ENCODE measurements at places on chromosomes 13 and 19.

GRCh38 chr13:48678316-48678715 lies 24.6 kb downstream of the CYSLTR2 start:
- no peak for DNase-seq

- DNase-seq, result no peak
Measured at GRCh38 chr13:100394005-100394695, 194.4 kb downstream of the GGACT start.

DNA sequence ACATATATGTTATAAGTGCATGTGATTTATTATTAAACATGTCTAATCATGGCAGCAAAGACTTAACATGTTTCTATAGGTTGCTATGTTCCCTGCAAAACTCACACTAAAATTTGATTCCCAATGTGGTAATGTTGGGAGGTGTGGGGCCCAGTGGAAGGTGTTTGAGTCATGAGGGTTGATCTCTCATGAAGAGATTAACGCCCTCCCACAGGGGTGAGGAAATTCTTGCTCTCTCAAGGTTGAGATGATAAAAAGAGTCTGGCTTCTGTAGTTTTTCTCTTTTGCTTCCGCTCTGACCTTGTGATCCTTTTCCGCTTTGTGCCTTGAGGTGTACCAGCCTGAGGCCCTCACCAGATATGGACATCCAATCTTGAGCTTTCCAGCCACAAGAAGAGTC lies 737.5 kb upstream of the SLITRK5 start:
- DNase-seq, result no peak

- DNase-seq, result no peak
Measured at GRCh38 chr19:11418549-11419506, at the start of gene RGL3. Gene RGL3 (minus strand): TSS chr19:11419314. CDS start chr19:11419278, 36 bp downstream.

- no peak for DNase-seq
Measured at GRCh38 chr19:43300876-43301765, 31.8 kb upstream of the PSG9 start.

- no peak for DNase-seq
Measured at GRCh38 chr13:78129823-78130222, 211.2 kb upstream of the EDNRB start.

DNA sequence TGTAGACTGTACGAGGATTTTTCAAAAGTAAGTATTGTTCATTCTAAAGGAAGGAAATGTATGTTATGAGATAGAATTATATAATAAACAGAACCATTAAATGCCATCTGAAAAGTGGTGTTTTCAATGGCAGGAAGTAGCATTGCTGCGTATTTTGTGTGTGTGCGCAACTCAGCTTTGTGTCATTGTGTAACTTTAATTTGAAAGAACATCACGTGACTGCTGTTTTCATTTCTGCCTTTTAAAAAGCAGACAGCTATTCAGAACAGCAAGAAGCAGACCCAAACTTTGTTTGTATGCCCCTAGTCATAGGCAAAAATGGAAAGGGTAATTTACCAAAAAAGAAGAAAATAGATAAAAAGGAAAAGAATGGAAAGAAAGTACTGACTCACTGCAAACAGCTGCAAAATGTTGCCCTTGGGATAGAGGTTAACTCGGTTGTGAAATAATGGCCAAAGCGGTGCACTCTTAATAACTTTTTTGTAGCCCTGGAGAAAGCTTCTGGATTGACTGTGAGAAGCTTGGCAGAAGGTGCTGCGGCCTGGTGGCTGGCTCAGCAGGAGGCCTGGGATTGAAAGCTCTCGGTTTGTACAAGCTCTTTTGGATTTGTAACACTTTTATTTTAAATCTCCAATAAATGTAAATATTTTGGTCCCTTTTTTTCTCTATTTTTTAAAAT lies 97.3 kb downstream of the GGACT start:
- no peak for DNase-seq

DNA sequence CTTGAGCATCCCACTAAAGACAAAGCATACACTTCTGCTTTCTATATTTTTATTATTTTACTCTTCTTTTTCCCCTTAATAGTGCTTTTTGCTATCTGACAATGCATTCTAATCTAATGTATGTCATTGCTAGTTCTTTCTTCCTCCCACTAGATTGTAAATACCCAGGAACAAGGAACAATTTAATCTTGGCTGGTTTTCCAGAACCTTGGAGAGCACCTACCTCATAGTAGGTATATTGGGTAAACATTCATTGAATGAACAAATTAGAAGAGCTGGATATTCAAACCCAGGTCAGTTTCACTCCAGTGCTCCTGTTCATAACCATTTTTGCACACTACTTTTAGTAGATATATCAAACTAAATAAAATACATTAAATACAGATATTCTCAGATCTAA lies 1617.6 kb upstream of the SLC10A2 start:
- DNase-seq, result no peak

- no peak for DNase-seq
Measured at GRCh38 chr19:46499692-46500091, 4.0 kb upstream of the PNMA8B start.

GRCh38 chr13:20442798-20443381 lies 82.8 kb downstream of the CRYL1 start:
- DNase-seq, result no peak

DNA sequence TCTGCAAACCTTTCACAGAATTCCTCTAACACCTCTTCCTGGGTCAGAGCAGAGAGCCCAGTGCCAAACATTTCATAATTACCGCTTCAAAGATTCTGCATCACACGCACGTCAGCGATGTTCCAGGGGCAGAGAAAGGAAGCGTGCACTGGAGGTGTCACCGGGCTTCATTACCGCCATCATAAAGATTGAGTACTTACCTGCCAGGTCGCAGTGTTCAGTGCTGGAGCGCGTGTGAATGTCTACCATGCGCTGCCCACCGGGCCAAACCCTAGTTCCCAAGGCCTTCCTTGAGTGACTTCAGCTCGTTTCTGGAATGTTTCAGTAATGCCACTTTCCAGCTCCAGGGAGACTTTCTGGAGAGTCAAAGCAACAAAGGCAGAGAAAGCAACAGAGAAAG lies 104.4 kb downstream of the ZDHHC20 start:
- DNase-seq, result no peak

DNA sequence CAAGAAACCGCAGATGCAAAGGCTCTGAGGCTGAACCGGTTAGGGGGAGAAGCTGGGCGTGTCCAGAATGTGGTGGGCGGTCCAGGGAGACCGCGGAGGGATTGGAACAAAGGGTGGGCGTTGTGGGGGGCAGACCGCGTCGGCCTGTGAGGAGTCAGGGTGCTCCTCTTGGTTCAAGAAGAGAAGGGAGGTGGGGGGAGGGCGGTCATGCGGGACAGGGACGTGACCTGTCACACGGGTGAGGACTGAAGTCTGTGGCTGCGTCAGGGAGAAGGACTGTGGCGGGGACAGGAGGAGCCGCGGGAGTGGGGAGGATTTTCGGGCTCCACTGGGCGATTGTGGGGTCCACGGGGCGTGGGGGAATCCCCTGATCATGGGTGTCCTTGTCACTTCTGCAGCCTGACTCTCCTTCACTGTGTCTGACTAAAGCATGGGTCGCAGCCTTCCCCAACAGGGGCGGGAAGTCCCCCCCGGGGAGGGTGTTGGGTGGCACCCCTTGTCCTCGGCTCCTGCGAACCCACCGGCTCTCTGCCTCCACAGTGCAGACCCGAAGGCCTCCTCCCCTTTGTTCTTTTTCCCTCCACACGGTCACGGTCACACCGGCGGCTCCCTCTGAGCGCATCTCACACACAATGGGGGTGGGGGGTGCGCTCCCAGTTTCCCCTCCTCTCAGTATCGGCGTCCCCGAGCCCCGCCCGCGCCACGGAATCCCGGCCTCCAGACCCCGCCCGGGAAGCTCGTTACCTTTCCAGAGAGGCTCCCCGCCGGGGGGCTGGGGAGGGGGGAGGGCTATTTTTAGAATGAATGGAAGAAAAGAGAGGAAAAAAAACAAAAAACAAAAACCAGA lies 16.4 kb upstream of the KCNN1 start:
- DNase-seq, result no peak

DNA sequence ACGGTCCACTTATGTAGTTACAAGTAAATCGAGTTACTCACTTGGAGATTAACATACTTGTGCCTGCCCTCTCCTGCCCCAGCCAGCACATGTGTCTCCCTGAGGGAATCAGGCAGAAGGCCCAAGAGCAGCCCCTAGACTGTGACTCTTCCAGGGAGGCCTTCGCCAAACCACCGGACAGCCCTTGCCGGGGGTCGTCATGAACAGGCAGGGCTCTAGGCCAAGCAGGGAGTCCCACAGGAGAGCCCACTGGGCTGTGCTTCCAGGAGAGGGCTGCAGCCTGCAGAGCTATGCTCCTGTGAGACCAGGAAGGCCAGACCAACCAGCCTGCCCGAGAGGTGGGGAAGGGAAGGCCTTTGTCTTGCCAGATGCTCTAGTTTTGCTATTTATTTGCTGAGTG lies 283.3 kb downstream of the FOXO1 start:
- DNase-seq, result no peak

DNA sequence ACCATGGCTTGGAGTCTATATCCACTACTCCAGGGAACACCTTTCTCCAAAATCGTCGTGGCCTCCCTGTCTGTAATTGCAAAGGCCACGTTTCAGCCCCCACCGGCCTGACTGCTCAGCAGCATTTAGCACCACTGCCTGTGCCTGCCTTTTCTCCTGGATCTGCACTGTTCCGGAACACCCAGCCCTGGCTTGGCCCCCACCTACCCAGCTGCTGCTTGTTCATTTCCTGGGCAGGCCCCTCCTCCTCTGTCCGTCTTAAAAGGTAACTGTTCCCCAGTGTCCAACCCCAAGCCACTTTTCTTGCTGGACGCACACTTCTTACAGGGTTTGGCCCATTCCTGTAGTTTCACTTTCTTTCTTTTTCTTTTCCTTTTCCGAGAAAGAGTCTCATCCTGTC lies 8.5 kb upstream of the SYT5 start:
- no peak for DNase-seq

- no peak for DNase-seq
Measured at GRCh38 chr19:18174983-18175382, 1.4 kb downstream of the IFI30 start.

DNA sequence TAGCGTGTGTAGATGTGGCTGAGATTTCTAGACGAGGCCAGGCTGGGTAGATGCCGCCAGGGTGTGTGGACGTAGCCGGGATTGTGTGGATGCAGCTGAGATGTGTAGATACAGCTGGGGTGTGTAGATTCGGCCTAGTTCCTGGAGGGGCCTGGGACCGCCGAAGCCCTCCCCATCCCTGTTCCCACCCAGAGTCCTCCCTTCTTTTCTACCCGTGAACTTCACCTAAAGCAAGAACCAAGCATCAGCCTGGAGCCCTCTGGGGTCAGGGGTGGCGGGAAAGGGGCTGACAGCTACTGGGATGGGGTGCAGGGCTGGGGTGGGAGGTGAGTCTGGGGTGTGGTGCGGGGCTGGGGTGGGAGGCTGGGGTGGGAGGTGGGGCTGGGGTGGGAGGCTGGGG lies 768 bp downstream of the TMPRSS9 start:
- no peak for DNase-seq

DNA sequence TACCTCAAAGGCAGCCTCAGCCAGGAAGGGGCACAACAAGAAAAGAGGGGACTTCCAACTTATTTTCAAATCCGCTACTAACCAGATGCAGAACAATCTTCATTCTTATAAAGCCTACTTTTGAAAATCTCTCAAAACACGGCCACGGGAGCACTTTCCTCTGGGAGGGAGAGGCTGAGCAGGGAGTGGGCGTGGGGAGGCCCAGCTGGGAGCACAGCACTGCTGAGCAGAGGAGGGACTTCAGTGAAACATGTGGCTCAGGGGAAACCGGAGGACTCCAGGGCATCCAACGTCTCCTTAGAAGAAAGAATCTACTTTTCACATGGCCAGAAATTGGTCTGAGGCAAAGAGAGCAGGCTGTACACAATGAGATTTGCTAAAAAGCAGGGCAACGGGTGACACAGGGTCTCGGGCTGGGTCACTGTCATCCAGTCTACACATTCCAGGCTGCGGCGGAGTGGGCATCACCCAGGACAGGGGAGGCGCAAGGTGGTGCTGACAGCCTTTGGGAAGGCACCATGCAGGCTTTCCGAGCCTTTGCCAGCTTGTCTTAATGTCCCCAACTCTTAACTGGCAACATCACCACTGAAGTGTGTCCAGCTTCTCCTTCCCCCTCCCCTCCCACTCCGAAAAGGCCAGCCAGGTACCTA lies 117.1 kb downstream of the STK24 start:
- DNase-seq, result no peak

GRCh38 chr13:30618186-30618929 lies 638 bp downstream of the USPL1 start:
- DNase-seq, result no peak

GRCh38 chr13:34459856-34460255 lies 482.2 kb upstream of the NBEA start:
- no peak for DNase-seq

GRCh38 chr19:44927746-44928145 lies 13.3 kb downstream of the APOC1 start:
- no peak for DNase-seq

GRCh38 chr13:95250961-95251360 lies 50.3 kb downstream of the ABCC4 start:
- DNase-seq, result no peak

DNA sequence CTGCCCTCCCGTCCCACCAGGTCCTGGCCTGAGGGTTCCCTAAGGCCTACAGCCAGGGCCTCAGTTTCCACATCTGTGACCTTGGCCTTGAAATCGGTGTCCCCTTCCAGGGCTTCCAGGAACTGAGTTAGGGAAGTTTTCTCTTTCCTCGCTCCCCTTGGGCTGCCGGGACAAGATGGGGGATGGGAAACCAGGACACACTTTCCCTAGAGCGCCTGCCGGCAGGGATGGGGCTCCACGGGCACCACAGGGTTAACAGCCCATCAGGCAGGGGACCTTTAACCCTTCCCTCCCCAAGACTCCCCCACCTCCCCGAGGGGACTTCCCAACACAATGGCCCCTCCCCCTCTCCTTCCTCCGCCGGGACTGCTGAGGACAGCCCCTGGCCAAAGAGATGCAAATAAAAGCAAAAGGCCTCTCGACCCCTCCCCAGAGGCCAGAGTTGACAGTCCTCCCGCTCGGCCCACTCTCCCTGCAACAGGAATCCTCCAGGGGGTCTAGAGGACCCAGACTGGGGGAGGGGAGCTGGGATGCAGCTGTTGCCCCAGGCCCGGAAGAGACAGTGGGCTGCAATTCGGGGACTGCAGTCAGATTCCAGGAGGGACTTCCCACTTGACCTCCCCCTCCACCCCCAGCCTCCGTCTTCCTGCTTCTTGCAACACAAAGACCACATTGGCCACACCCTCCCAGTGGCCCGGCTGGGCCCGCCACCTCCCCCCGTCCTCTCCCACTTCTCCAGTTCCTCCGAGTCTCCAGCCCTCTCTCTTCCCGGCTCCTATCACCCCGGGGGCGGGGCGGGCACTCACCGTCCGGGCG lies 3.4 kb downstream of the BBC3 start:
- DNase-seq, result no peak

GRCh38 chr19:40422748-40423566 lies 2.8 kb downstream of the SERTAD1 start:
- no peak for DNase-seq

DNA sequence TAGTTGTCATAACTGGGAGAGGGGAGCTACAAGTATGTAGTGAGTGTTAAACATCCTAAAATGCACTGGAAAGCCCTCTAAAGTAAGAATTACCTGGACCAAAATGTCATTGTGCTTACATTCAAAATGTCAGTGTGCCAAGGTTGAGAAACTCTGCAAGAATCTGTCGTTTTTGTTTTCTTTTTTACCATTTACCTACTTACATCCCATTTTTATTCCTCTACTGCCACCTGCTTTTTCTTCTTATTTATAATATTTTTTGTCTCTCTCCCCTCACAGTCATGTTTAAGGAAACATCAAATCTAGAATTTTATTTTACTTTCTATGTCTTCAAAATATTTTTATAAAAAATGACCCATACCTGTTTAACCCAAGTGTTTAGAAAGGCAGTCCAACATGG lies 226.4 kb downstream of the PCDH17 start:
- no peak for DNase-seq
